ENCODE measurements at places on chromosomes 1 and 21.

DNA sequence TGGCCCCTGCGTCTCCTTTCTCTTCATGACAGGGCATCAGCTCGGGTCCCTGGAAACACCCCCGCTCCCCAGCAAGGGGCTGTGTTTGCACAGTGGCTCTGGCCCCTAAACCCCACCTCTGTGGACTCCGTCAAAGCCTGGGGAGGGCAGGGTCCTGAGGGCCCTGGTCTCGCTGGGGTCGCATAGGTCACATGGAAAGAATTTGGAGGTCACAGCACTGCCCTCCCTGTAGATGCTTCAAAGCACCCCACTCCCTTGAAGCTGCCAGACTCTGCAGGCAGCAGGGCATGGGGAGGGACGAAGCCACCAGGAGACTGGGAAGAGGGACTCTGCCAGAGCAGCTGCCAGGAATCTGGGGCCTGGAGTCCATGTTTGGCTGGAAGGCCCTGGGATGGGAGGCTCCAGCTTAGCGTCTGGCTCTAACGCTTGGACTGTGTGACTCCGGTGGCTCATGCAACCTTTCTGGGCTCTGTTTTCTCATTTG, 36.6 kb upstream of the ECE1 start:
- DNase-seq: no peak

- no peak for DNase-seq
These were observed 44.2 kb upstream of the MARK1 start for GRCh38 chr1:220483700-220484099.

DNA sequence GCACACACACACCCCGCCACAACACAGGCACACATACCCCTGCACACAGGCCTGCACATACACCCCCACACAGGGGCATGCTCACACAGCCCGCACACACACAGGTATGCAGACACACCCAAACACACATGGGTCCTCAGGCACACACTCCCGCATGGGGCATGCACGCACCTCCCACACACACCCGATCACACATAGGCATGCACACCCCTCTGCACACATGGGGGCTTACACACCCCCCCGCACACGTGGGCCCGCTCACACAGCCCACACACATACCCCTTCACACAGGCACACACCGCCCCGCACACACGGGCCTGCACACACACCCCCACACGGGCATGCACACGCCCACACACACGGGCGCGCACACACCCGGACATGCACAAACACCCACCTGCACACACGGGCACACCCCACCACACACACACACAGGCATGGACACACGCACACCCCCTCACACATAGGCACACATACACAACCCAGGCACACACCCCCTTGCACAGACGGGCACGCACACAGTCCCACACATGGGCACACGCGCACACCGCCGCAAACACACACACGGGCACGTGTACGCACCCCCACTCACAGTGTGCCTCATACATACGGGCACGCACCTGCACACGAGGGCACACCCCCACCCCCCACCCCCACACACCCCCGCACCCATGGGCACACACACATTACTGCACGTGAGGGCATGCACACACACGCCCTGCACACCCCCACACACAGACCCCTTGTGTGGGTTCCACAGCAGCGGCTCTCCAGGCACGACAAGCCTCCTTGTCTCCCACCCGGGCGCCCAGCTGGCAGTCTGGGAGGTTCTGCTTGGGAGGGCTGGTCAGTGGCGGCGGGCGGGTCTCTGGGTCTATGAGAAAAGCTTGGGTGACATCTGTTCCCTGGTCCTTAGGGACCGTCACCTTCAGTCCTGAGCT, 8.3 kb downstream of the ATAD3B start:
- no peak for DNase-seq

DNA sequence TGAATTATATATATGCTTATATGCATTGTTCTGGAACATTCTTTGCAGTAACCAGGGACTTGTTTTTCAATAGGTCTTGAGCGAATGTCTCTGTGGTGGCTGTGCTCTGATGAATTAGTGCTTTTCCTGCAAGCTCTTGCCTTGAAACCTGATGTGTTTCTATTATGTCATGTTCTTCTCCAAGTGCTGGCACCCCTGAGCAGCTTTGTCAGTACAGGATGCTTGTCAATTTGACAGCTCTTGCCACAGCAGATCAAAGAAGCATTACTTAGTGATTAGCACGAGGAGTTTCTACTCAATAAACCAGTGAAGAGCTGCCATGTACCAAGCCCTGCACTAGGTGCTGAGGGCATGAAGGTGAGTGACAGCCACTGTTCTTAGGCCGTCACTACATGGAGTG, 171.9 kb downstream of the PRDM2 start:
- DNase-seq: no peak

GRCh38 chr1:24704411-24705259, 40.6 kb upstream of the CLIC4 start:
- DNase-seq: no peak

DNA sequence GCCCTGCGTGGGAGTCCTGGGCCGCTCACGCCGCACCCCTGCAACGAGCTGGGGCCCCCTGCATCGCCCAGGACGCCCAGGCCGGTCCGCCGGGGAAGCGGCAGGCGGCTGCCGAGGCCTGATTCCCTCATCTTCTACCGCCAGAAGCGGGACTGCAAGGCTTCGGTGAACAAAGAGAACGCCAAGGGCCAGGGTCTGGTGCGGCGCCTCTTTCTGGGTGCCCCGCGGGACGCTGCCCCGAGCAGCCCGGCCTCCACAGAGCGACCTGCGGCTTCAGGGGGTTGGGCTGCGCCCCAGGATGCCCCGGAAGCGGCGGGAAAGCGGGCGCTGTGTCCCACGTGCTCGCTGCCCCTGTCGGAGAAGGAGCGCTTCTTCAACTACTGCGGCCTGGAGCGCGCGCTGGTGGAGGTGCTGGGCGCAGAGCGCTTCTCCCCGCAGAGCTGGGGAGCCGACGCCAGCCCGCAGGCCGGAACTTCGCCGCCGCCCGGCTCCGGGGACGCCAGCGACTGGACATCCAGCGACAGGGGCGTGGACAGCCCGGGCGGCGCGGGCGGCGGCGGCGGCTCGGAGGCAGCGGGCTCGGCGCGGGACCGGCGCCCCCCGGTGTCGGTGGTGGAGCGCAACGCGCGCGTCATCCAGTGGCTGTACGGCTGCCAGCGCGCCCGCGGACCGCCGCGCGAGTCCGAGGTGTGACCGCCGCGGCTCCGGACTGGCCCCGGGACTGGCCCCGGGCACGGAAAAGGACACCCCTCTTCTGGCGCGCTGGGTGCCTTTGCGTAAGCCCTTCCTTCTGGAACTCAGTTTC, 2.7 kb downstream of the FAM110D start:
- no peak for DNase-seq

DNA sequence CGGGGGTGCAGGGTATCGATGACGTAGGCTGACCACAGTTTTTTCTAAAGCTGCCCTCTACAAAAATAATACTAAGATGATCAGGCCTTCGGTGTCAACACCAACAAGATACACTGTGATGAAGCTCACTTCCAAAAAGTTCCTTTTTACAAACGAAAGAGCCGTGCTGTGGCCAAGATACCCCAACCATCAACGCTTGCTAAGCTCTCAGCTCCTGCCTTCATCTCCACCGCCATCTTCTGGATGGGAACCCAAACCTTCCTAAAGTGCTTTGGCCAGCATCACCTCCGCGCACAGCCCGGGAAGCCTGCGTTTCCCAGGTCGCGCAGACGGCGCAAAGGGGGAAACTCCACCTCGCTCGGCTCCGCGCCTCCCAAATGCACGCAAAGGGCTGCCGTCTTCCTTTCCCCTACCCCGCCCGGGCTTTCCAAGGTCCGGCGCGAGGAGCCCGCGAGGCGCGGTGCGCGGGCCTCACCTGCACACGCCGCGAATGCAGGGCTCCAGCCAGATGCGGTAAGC, 541 bp downstream of the USP48 start:
- DNase-seq: peak; percentile 38

DNA sequence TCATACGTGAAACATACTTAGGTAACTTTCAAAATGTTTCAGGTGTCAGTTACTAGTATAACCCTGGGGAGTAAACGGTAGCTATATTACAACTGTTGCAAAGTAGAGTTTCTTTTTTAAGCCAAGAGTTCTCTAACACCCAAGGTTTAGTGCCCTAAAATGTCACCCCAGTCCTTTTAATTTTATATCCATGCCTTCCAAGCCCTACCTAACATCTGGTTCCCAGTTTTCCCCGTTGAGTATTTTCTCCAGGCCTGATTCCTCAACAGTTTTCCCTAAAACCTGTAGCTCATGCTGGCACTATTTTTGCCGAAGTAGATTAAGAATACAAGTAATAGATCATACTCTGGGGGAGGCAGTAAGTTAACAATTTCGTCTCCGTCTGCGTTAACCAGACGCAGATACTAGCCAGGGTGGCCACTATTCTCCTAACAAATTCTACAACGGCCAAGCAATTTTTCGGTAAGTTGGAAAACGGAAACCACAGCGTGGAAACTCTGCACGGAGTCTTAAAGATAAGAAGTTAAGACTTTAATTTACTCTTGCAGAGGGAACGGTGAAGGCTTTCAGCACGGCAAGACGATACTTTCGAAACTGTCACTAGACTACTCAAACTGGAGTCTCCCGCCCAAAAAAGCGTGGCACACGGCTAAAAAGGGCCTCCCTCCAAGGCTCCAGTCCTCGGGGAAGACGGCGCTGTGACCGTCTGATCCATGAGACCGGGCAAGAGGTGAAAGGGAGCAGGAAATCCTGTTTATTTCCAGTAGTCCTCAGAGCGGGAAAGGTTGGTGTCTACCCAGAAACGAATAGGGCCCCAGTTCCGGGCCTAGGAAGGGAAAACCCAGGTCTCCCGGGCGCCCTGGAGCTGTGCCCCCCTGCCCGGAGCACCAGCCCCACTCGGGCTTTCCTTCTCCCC, 945 bp downstream of the SRSF4 start:
- no peak for DNase-seq

DNA sequence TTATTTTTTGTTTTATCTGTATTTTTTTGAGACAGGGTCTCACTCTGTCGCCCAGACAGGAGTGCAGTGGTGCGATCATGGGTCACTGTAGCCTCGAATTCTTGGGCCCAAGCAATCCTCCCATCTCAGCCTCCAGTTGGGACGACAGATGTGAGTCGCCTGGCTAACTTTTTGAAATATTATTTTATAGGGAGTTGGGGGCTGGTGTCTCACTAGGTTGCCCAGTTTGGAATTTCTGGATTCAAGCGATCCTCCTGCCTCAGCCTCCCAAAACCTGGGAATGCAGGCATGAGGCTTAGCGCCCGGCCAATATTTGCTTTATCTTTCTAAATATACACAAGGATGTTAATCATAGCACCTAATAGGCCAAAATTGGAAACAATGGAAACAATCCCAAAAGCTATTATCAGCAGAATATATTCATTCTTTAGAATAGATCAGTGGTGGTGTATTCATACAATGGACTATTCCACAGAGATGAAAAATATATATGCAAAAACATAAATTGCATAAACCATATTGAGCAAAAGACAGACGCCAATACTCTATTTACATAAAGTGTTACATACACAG, 55.9 kb downstream of the DAP3 start:
- no peak for DNase-seq

- DNase-seq: no peak
These were observed 49.6 kb downstream of the SLC66A1 start for GRCh38 chr1:19361611-19362147.

- peak; percentile 50 for DNase-seq
These were observed 3.1 kb upstream of the SLC16A4 start for GRCh38 chr1:110393691-110394492.

GRCh38 chr1:161994175-161994668, 29.4 kb downstream of the OLFML2B start:
- peak; percentile 61 for DNase-seq

GRCh38 chr1:98732985-98733781, 71.7 kb downstream of the SNX7 start:
- no peak for DNase-seq

DNA sequence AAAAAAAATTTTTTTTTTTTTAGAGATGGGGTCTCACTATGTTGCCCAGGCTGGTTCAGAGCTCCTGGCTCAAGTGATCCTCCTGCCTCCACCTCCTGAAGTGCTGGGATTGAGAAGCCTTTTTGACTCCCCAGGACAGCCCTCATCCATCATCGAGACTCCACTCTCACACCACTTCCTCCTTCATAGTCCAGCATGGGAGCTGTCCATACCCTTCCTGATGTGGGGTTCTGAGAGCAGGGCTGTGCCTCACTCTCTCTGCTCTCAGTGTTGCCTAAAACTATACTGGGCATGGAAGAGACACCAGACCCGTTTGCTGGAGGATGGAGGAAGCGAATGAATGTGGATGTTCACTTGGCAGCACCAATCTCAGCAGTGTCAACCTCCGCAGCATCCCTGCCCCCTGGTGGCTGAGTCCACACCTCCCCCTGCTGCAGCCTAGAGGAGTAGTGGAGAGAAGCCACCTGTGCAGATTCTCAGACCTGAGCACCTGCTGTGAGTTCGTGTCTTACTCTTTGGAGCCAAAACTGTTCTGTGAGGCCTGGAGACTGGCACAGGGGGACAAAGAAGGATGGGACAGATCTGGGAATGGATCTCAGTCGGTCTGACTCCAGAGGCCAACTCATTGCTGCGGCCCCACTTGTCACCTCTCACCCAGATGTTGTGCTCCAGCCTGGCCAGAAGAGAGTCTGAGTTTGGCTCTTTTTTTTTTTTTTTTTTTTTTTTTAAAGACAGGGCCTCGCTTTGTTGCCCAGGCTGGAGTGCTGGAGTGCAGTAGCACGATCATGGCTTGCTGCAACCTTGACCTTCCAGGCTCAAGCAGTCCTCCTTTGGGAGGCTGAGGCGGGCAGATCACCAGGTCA, 17.7 kb downstream of the TINAGL1 start:
- DNase-seq: peak; percentile 36

DNA sequence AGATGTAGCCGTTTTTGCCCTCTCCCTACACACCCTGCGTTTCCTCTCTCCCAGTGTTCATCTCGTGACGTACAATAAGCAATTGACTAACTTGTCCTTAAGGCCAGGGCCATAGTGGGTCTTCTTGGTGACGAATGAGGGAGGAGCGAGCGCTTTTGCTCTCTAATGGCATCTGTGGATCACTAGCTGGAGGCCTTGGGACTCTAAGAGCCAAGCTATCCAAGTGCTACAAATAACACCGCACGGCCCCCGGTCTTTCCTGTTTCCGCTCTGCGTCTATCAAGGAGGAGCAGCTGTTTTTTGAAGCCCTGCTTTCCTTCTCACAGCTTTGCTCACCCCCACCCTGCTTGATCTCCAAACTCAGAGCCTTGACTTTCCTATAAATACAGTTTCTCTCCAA, 25.2 kb downstream of the EVA1C start:
- DNase-seq: no peak

GRCh38 chr1:106072909-106073600, 983.4 kb upstream of the PRMT6 start:
- no peak for DNase-seq

GRCh38 chr1:38131024-38131585, 84.5 kb upstream of the POU3F1 start:
- DNase-seq: no peak

Measured in astrocyte of the cerebellum (primary cell).